NCI-H226 (cell line): ENCODE measurements at places on chromosomes 16 and 17.

GRCh38 chr17:70989280-70989679, 819.9 kb downstream of the KCNJ2 start:
- no peak for DNase-seq

DNA sequence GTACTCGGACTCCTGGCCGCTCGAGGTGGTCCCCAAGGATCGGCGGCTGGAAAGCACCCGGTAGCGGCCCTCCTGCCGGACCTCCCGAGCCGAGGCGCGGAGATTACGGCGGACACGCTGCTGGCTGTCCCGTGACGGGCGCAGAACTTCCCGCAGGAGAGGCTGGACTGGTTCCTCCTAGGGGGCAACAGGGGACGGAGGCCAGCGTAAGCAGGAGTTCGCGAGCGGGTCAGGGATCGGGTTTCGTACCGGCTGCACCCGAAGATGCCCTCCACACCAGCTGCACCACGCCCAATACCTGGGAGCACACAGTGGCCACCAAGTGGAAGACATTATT, 341 bp downstream of the SLC7A6OS start:
- no peak for DNase-seq

DNA sequence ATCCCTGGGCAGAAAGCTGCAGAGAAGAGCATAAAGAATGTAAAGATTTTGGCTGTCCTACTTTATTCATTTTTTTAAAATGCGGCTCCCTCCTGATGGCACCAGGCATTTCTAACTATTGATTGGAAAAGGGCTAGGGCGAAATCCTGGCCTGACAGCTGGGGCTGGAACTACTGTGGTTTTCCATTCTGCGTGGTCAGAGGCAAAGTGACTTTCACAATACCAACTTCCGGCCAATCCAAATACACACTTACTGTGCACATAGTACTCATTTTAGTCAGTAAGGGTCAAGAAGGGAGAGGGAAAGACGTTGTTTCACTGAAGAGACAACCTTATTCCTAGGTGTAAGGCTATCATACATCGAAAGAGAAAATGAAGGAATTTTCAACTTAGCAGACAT, 113.8 kb upstream of the PMFBP1 start:
- no peak for DNase-seq

DNA sequence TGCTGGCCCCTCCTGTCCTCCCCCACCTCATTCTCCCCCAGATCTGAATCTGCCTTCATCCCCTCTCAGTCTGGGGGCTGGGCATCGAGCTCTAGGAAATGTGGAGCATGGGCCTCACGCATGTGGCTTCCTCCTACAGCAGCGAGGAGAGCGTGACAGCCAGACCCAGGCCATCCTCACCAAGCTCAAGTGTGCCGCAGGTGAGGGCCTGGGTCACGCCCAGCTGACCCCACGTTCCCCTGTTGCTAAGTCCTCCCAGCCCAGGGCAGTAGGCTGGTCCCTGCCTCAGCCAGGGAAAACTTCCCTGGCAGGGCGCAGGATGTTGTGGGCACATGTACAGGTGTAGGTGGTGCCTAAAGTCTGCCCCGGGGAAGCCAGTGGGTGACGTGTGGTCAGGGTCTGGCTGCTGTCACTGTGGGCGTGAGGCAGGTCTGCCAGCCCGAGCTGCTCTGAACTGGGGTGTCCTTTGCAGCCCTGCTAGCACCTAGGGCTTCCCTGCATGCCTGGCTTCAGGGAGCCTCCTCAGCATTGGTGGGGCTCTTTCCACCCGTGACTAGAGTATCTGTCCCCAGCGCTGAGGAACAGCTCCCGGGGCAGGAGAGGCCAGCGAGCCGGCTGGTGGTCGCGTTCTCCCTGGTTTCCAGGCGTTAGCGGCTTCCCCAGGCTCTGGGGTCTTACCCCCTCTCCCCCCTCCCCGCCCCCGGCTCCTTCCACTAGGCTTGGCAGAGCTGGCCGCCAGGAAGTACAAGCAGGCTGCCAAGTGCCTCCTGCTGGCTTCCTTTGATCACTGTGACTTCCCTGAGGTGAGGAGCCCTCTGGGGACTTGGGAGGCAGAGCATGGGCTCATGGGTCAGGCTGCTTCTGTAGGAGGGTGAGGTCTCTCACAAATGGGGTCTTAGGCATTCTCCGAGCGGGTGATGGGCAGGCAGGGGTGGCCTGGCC, 3.6 kb downstream of the GPS1 start:
- no peak for DNase-seq

- no peak for DNase-seq
Observed at GRCh38 chr17:62076864-62077788, 12.0 kb upstream of the MED13 start.

- no peak for DNase-seq
Observed at GRCh38 chr17:81418710-81419318, 23.6 kb downstream of the BAHCC1 start.

- no peak for DNase-seq
Observed at GRCh38 chr17:4354206-4354605, 12.3 kb downstream of the UBE2G1 start.

GRCh38 chr17:45873728-45874127, 20.6 kb upstream of the MAPT start:
- no peak for DNase-seq

- no peak for DNase-seq
Observed at GRCh38 chr16:87182759-87183158, 134.4 kb downstream of the C16orf95 start.

GRCh38 chr17:5711344-5711743, 127.0 kb upstream of the NLRP1 start:
- DNase-seq: no peak

GRCh38 chr17:56543280-56543679, 50.2 kb upstream of the NOG start:
- no peak for DNase-seq

DNA sequence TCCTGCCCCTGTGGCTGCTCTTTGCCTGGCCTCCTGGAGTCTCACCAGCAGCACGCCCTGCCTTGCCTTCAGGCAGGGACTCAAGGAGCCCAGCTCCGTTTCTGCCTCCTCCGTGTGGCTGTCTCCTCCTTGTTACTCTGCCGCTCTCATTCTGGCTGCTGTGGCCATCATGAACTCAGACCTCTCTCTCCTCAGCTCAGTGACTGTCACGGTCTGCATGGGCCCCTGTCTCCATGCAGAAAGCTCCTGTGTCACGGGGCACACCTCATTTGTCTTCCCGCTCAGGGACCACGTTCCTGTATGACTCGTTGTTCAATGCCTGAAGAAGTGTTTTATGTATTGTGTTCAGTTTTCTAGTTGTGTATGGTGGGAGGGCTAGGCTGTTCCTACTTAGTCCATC, 25.3 kb downstream of the RPTOR start:
- no peak for DNase-seq

GRCh38 chr17:66073384-66073783, 118.5 kb downstream of the CEP112 start:
- no peak for DNase-seq

DNA sequence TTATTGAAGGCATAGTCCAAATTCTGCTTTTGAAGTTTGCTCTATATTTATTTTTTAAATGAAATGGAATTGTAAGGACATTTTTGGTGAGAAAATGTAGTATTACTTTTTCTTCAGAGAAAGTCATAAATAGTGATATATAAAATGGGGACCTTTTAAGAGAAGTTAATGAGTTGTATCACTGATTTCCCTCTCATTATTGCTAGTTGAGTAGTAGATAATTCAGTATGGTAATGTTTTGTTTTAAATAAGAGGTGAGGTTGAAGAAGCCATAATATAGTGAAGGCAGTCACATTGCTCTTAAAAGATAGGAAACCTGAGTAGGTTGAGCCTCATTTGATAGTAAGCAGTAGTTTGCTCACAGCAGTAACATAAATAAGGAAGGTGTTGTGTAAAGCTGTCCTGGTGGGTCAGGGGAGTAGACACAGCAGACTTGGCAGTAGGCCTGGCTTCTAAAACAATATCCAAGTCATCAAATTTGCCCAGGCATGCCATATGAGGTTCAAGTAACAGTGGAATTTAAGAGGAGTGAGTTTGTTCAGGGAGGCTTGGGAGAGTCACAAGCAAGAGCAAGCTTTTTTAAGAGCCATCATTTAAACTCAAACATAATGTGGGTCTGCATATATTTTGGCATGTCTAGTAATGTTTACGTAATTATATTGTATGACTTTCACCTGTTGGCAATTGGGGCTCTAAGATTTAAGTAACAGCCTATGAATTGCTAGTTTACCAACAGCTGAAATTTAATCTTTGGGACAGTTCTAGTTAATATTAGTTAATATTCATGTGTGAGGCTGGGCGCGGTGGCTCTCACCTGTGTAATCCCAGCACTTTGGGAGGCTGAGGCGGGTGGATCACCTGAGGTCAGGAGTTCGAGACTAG, 6.5 kb downstream of the NFATC3 start:
- DNase-seq: peak; percentile 80

- peak; percentile 28 for DNase-seq
Observed at GRCh38 chr16:66116163-66117002, 250.1 kb upstream of the CDH5 start.

DNA sequence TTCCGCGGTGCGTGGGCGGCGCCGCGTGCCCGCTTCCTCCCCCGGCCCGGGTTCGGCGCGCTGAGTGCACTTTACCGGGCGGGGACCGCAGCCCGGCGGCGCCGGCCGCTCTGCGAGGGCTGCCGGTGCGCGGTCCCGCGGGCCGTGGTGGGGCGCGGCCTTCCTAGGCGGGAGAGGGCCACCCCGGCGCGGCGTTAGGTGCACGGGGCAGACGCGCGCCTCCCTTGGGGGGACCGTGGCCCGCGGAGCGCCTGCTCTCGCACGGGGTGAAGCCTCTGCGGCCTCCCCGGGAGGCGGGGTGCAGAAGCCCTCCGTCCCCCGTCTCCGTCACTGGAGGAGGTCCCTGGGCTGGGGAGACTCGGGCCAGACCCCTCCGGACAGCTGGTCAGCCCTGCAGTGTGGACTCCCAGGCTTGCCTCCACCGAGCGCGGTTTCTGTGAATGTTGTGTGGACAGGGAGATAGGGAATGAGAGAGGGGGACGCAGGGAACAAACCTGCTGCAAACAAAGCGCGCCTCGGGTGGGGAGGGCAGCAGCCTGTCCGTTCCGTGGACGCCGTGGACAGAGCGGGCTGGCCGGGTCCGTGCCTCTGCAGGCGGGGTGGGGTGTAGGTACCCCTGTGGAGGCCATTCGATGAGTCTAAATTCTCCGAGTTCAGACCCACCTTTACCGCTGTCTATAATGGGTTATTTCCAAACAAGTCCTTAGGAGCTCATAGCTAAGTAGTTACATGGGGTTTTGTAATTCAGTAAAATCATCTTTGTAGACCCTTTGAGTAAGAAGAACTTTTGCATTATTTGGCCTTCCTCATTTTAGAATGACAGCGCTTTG, 721 bp downstream of the TBCD start:
- DNase-seq: peak; percentile 26

GRCh38 chr17:19021622-19022083, 17.1 kb upstream of the FAM83G start:
- DNase-seq: no peak

DNA sequence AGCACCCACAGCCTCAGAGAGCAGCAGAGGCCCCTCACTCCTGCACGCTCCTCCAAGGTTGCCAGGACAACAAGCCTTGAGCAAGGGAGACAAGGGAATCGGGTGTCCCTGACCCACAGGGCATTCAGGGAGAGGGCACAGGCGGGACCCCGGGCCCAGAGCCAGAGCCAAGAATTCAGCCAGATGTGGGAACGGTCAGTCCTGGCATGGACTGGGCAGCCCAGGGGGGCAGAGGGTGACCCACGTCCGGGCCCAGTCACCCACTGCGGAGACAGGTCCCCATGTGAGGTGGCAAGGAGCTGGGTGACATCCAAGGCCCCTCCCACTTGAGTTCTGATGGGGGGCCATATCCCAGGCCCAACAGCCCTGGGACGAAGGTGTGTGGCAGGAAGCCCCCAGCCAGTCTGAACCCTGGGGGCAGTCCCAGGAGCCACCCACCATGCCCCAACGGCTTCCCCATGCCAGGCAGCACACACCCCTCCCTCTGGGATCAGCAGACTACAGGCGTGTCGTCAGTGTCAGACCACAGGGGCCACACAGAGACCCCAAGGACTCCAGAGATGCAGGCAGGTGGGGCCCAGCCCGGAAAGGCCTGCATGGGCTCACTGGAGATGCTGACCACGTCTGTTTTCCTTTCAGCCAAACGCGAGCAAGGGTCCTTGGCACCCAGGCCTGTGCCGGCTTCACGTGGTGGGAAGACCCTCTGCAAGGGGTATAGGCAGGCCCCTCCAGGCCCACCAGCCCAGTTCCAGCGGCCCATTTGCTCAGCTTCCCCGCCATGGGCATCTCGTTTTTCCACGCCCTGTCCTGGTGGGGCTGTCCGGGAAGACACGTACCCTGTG, 23.0 kb downstream of the USP6 start:
- DNase-seq: no peak

GRCh38 chr16:78761427-78761826, 662.0 kb downstream of the WWOX start:
- DNase-seq: no peak

GRCh38 chr16:8880839-8881510, 1.2 kb upstream of the LITAFD start:
- no peak for DNase-seq

DNA sequence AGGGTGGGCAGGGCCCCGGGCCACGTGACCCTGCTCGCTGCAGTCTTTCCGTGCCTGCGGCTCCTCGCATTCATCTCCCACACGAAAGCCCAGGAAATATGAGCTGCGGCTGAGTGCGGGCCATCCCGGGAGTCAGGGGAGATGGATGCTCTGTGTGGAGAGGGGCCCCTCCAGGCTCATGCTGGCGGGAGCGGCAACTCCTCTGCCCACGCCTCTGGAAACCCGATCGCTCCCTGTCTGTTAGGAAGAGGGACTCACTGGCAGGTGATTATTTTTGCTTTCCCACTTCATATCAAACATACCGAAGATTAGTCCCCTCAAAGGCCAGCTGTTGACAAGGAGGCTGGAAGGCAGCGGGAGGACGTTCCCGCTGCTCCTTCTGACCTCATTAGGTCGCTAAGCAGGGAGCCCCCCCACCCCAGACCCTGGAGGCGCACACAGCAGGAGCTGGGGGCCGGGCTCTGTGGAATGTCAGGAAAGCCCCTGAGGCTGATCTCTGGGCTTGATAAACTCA, 228.5 kb downstream of the FOXL1 start:
- DNase-seq: no peak

DNA sequence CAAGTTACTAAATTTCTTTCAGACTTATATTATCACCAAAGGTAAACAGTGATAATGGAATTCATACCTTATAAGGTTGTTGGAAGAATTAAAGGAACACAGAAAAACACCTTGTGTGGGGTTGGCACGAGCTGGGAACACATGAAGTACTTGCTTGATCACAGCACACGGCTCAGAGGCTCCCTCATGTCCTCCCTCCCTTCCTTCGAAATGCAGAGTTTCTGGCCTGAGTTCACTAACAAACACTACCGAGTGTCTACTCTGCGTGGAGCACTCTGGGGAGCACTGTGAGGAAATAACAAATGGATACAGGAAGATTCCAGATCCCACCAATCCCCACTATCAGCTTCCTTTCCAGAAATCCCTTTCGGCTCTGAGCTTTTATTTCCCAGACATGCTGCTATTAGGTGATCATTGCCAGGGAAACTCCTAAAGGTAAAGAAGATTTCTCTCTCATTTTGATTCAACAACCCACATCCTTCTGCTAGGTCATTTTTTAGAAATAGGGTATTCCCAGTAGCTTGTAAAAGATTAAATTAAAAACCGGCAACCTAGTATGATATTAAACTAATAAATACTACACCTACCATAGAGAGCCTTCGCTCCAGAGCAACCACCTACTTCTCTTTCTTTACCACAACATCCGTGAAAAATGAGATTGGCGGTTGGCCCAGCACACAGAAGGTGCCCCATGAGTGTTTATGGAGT, 6.1 kb upstream of the HNF1B start:
- no peak for DNase-seq
